ENCODE measurements at places on chromosomes 11 and 22. TPM values are rescaled to one million over a fixed set of nuclear protein-coding genes. Genes with fewer than 3 reads are reported as not detected.

The A4GALT gene
- total RNA-seq: 23.9 TPM

The MAJIN gene
- 0.27 TPM for total RNA-seq

The TMEM191C gene
- total RNA-seq: 0.20 TPM

The BEST1 gene
- 0.67 TPM for total RNA-seq
